ENCODE measurements at places on chromosomes 11 and 22. TPM values are rescaled to one million over a fixed set of nuclear protein-coding genes. Genes with fewer than 3 reads are reported as not detected.
A peak's percentile ranks its signal among the peaks of the same experiment; 100 is the strongest.

ACR gene
- not detected for total RNA-seq

DNA sequence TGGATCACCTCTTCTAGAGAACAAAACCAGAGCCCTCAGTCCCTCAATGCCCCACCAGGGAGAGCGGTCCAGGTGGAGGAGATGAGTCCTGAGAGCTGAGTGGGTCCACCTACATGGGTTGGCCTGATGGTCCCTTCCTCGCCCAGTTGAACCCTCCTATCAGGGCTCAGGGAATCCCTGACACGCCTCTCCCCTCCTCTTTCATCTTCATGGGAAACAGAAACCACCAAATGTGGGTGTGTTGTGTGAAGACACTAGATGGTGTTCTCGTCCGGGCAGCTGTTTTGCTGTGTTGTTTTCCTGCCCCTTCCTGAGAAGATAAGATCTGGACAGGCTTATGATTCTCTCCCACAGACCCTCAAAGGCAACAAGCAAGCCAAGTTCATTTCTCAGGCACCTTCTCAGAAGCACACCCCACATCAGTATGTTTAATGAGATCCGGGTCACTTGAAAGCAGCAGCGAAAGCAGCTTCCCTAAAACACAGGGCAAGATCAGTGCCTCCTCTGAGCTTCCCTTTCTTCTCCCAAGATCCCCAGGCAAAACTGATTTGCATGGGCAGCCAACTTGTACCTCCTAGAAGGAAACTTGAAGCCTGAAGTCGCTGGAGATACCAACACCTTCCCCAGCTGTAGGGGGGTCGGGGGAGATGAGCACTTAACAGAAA, 35.3 kb upstream of the POU2AF1 start:
- no peaks in the 10 kb centered on the region for H3K4me1 ChIP-seq
- DNase-seq = no peak
- no peaks in the 10 kb centered on the region for H3K36me3 ChIP-seq
- H3K27ac ChIP-seq = no peak overlapping the region
- H3K27me3 ChIP-seq = no peaks in the 10 kb centered on the region
- H3K4me3 ChIP-seq = no peak overlapping the region

GRCh38 chr22:28788601-28789000, 11.8 kb downstream of the XBP1 start:
- H3K4me1 ChIP-seq = no peaks in the 10 kb centered on the region
- DNase-seq = no peak
- no peaks in the 10 kb centered on the region for H3K27me3 ChIP-seq
- no peak overlapping the region for H3K4me3 ChIP-seq

DNA sequence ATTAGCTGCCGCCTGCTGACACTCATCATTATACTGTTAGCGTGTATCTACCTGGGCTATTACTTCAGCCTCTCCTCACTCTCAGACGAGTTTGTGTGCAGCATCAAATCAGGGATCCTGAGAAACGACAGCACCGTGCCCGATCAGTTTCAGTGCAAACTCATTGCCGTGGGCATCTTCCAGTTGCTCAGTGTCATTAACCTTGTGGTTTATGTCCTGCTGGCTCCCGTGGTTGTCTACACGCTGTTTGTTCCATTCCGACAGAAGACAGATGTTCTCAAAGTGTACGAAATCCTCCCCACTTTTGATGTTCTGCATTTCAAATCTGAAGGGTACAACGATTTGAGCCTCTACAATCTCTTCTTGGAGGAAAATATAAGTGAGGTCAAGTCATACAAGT, 51.1 kb downstream of the PANX1 start:
- H3K36me3 ChIP-seq = peaks cover 13% of the 10 kb centered on the region
- H3K4me1 ChIP-seq = peaks cover 7% of the 10 kb centered on the region
- no peak overlapping the region for H3K4me3 ChIP-seq
- no peak for DNase-seq

DNA sequence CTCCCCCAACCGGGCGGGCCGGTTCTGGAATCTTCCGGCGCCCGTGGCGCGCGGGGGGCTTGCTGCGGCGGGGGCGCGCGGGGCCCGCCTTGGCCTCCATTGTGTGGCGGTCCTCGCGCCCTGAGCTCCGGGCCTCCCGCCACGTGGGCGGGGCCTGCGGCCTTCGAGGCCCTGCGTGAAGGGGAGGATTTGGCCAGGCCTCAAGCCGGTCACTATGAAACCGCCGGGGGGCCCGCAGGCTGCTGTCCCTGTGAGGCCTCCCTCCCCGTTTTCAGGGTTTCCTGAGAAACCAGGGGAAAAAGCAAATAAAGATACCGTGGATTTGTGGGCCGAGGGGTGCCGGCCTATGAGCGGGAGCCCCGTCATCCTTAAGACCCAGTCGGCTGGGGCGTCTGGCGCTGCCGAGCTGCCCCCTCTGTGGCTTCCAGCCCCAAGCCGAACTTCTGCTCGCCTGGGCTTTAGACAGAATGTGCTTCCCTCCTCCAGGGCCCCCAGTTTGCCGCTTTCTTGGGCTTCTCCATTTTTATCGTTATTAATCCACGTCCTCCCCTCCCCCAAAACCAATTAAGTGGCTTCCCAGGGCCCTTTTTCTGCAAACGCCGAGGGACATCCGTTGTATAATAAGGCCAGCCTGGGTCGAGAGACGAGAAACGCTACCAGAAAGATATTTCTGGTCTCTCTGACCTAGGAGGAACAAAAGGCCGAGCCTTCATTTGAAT, 602 bp downstream of the EWSR1 start:
- no peak for DNase-seq
- peaks cover 6% of the 10 kb centered on the region for H3K4me1 ChIP-seq
- H3K27ac ChIP-seq = peak overlapping the region; percentile 100

- no peaks in the 10 kb centered on the region for H3K27me3 ChIP-seq
- H3K27ac ChIP-seq = no peak overlapping the region
- no peaks in the 10 kb centered on the region for H3K36me3 ChIP-seq
- H3K4me1 ChIP-seq = peaks cover 4% of the 10 kb centered on the region
- H3K4me3 ChIP-seq = peak overlapping the region; percentile 54
These were observed 23.9 kb upstream of the SCGB1A1 start for GRCh38 chr11:62394825-62395538.

- H3K4me1 ChIP-seq = no peaks in the 10 kb centered on the region
- no peak overlapping the region for H3K4me3 ChIP-seq
- no peaks in the 10 kb centered on the region for H3K27me3 ChIP-seq
- H3K27ac ChIP-seq = no peak overlapping the region
These were observed 29.9 kb downstream of the MPPED1 start for GRCh38 chr22:43441751-43442150.

GRCh38 chr11:27926486-27926885, 181.5 kb downstream of the KIF18A start:
- H3K27me3 ChIP-seq = no peaks in the 10 kb centered on the region
- H3K4me1 ChIP-seq = no peaks in the 10 kb centered on the region
- no peaks in the 10 kb centered on the region for H3K36me3 ChIP-seq
- no peak for DNase-seq

Measured in H1 (cell line).